ENCODE measurements at places on chromosomes 5 and 9.

GRCh38 chr5:115555084-115555633 is 10.6 kb upstream of the FEM1C start:
- no peak overlapping the region for H3K4me3 ChIP-seq
- no peak for DNase-seq
- no peaks in the 10 kb centered on the region for H3K36me3 ChIP-seq
- no peaks in the 10 kb centered on the region for H3K4me1 ChIP-seq
- peaks cover 19% of the 10 kb centered on the region for H3K27me3 ChIP-seq

GRCh38 chr5:138793575-138793974 is 40.4 kb downstream of the CTNNA1 start:
- H3K27ac ChIP-seq = no peak overlapping the region
- peaks cover 2% of the 10 kb centered on the region for H3K4me1 ChIP-seq
- H3K4me3 ChIP-seq = no peak overlapping the region
- no peaks in the 10 kb centered on the region for H3K36me3 ChIP-seq
- no peak for DNase-seq
- peaks cover 58% of the 10 kb centered on the region for H3K27me3 ChIP-seq

GRCh38 chr9:133527444-133527920 is 2.7 kb upstream of the MYMK start:
- H3K27ac ChIP-seq = no peak overlapping the region
- H3K4me3 ChIP-seq = no peak overlapping the region
- no peaks in the 10 kb centered on the region for H3K4me1 ChIP-seq
- no peaks in the 10 kb centered on the region for H3K36me3 ChIP-seq
- H3K27me3 ChIP-seq = peaks cover 8% of the 10 kb centered on the region
- DNase-seq = no peak

- no peaks in the 10 kb centered on the region for H3K4me1 ChIP-seq
- H3K27me3 ChIP-seq = peaks cover 8% of the 10 kb centered on the region
- H3K27ac ChIP-seq = no peak overlapping the region
- no peaks in the 10 kb centered on the region for H3K36me3 ChIP-seq
- H3K4me3 ChIP-seq = no peak overlapping the region
Observed at GRCh38 chr5:171525085-171525484, 105.6 kb downstream of the FGF18 start.

DNA sequence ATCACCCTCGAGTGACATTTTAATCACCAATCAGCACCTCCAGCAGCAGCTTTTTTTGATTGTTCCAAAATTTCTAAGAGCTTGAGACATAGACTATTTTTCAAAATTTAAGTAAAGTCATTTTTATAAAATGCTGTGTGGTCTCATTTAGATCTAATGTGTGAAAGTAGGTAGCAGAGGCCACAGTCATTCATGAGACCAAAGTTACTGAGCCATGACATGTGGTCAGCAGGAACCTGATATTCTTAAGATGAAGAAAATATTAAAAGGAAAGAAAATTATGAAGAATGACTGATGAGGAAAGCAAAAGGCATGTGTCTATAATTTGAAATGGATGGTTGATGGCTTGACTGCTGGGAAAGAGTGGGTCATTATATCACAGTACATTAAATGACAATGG is 7.2 kb downstream of the FREM1 start:
- H3K4me3 ChIP-seq = no peak overlapping the region
- no peak overlapping the region for H3K27ac ChIP-seq
- H3K4me1 ChIP-seq = no peaks in the 10 kb centered on the region
- peaks cover 5% of the 10 kb centered on the region for H3K27me3 ChIP-seq
- DNase-seq = no peak

DNA sequence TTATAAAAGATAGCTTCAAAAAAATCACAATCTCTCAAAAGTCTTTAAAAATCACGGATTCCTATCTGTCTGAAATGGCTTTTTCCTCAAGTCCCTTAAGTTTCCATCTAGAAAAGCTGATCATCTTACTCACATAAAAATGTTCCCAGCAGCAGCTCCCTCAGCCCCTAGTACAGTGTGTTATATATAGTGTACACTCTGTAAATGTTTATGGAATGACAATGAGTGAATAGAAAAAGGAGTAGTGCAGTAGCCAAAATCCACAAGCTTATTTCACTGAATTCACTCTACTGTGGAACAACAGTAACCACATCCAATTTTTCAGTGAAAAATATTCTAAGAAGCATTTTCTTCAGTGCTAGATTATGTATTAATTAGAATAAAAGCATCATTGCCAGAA is 609.4 kb downstream of the DTWD2 start:
- no peak for DNase-seq
- H3K4me1 ChIP-seq = no peaks in the 10 kb centered on the region
- H3K4me3 ChIP-seq = no peak overlapping the region
- H3K27ac ChIP-seq = no peak overlapping the region
- no peaks in the 10 kb centered on the region for H3K27me3 ChIP-seq

GRCh38 chr9:119370816-119371215 is 1.6 kb upstream of the BRINP1 start:
- H3K4me3 ChIP-seq = no peak overlapping the region
- peak; percentile 38 for DNase-seq
- no peak overlapping the region for H3K27ac ChIP-seq
- peaks cover 37% of the 10 kb centered on the region for H3K27me3 ChIP-seq
- H3K4me1 ChIP-seq = peaks cover 2% of the 10 kb centered on the region
- H3K36me3 ChIP-seq = no peaks in the 10 kb centered on the region

- peak; percentile 20 for DNase-seq
- H3K4me1 ChIP-seq = peaks cover 17% of the 10 kb centered on the region
- no peak overlapping the region for H3K4me3 ChIP-seq
Observed at GRCh38 chr9:33124751-33125381, 42.3 kb downstream of the B4GALT1 start.

All from activated naive CD4-positive, alpha-beta T cell treated with anti-CD3 and anti-CD28 coated beads, Interleukin-2, amount 10 ng/mL, durations not matched to agents 7 days and 5 days (primary cell).